ENCODE measurements at places on chromosomes 7 and 10. TPM values are rescaled to one million over a fixed set of nuclear protein-coding genes. Genes with fewer than 3 reads are reported as not detected.

- DNase-seq = no peak
- no peak overlapping the region for H3K4me3 ChIP-seq
- H3K36me3 ChIP-seq = no peaks in the 10 kb centered on the region
- no peaks in the 10 kb centered on the region for H3K27me3 ChIP-seq
Observed at GRCh38 chr7:70480927-70481569, 650.9 kb upstream of the GALNT17 start.

- H3K4me3 ChIP-seq = no peak overlapping the region
- DNase-seq = no peak
- no peaks in the 10 kb centered on the region for H3K27me3 ChIP-seq
- H3K4me1 ChIP-seq = no peaks in the 10 kb centered on the region
Observed at GRCh38 chr7:42747044-42747443, 164.8 kb downstream of the C7orf25 start.

GRCh38 chr7:128909625-128910568, 612 bp downstream of the KCP start:
- DNase-seq = no peak
- H3K4me1 ChIP-seq = no peaks in the 10 kb centered on the region
- no peaks in the 10 kb centered on the region for H3K36me3 ChIP-seq
- peaks cover 41% of the 10 kb centered on the region for H3K27me3 ChIP-seq

DNA sequence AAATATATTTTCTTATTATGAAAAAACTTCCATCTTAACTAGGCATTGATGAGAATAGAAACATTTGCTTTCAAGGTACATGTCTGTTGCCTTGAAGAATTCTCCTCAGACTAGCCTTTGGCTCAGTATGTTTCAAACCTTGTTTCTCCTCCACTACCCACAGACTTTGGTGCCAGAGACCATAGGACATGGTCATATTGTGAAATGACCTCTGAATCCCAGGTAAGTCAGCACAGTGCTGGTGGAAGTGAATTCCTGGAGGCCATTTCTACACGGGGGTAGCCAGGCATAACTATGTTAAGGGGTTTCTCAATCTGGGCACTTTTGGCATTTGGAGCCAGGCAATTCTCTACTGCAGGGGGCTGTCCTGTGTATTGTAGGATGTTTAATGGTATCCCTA, 112.3 kb upstream of the FAM133B start:
- peaks cover 26% of the 10 kb centered on the region for H3K4me1 ChIP-seq
- no peak overlapping the region for H3K4me3 ChIP-seq
- DNase-seq = no peak
- no peaks in the 10 kb centered on the region for H3K27me3 ChIP-seq
- H3K36me3 ChIP-seq = peaks cover 69% of the 10 kb centered on the region
- H3K27ac ChIP-seq = no peak overlapping the region

Gene EPO
- 0.14 TPM for total RNA-seq

- H3K27me3 ChIP-seq = peaks cover 76% of the 10 kb centered on the region
- no peak overlapping the region for H3K4me3 ChIP-seq
- no peaks in the 10 kb centered on the region for H3K36me3 ChIP-seq
- peaks cover 4% of the 10 kb centered on the region for H3K4me1 ChIP-seq
- H3K27ac ChIP-seq = no peak overlapping the region
- DNase-seq = no peak
Observed at GRCh38 chr10:71213761-71214440, 1.5 kb downstream of the UNC5B start.

DNA sequence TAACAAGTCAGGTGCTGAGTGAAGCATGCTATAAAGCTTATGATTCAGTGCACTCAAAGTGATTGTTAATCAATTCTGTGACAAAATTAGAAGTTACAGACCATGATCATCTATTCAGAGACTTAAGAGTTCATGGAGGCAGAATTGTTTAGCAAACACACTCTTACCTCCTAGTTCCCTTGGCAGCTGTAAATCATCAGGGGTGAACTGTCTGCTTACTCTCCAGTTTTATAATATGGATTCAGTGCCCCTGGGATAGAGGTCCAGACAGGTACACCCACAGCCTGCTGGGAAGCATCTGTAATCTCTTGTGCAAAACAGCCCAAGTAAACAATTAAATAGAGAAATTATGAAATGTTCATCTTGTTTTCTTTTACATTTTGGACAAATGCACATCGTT, 835.0 kb upstream of the COBL start:
- no peaks in the 10 kb centered on the region for H3K4me1 ChIP-seq
- H3K36me3 ChIP-seq = no peaks in the 10 kb centered on the region
- no peak for DNase-seq

GRCh38 chr10:51405580-51406351, 293.6 kb downstream of the CSTF2T start:
- H3K27ac ChIP-seq = no peak overlapping the region
- H3K4me1 ChIP-seq = no peaks in the 10 kb centered on the region
- no peaks in the 10 kb centered on the region for H3K36me3 ChIP-seq
- no peaks in the 10 kb centered on the region for H3K27me3 ChIP-seq
- no peak for DNase-seq
- H3K4me3 ChIP-seq = no peak overlapping the region

Gene AKR1C8
- total RNA-seq = not detected

DNA sequence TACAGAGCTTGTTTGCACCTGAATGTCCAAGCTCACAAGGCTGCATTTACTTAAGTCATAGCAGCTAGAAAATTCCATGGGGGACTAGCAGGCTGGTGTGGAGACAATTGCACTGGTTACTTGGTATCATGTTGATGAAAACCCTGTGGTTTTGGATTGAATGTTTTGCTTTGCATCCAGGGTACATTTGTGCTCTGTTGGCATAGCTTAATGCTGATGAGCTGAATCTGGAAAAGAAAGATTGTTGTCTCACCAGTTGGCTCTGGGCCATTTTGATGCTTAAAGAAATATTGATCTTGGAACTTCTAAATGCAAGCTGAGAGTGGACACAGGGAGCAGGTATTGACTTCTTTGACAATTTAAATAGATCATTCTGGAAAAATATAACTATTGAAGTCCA, 122.5 kb upstream of the MBL2 start:
- H3K27me3 ChIP-seq = no peaks in the 10 kb centered on the region
- H3K4me3 ChIP-seq = no peak overlapping the region
- H3K4me1 ChIP-seq = no peaks in the 10 kb centered on the region
- H3K27ac ChIP-seq = no peak overlapping the region

Gene LRWD1
- 21.8 TPM for total RNA-seq

- DNase-seq = no peak
- no peak overlapping the region for H3K4me3 ChIP-seq
- no peak overlapping the region for H3K27ac ChIP-seq
Observed at GRCh38 chr7:87797798-87798403, 78.3 kb downstream of the SLC25A40 start.

Gene FAS
- total RNA-seq = 20.7 TPM

- H3K4me3 ChIP-seq = no peak overlapping the region
- DNase-seq = no peak
- no peaks in the 10 kb centered on the region for H3K36me3 ChIP-seq
- H3K27me3 ChIP-seq = peaks cover 16% of the 10 kb centered on the region
Observed at GRCh38 chr7:140989068-140989467, 25.7 kb downstream of the MRPS33 start.

DNA sequence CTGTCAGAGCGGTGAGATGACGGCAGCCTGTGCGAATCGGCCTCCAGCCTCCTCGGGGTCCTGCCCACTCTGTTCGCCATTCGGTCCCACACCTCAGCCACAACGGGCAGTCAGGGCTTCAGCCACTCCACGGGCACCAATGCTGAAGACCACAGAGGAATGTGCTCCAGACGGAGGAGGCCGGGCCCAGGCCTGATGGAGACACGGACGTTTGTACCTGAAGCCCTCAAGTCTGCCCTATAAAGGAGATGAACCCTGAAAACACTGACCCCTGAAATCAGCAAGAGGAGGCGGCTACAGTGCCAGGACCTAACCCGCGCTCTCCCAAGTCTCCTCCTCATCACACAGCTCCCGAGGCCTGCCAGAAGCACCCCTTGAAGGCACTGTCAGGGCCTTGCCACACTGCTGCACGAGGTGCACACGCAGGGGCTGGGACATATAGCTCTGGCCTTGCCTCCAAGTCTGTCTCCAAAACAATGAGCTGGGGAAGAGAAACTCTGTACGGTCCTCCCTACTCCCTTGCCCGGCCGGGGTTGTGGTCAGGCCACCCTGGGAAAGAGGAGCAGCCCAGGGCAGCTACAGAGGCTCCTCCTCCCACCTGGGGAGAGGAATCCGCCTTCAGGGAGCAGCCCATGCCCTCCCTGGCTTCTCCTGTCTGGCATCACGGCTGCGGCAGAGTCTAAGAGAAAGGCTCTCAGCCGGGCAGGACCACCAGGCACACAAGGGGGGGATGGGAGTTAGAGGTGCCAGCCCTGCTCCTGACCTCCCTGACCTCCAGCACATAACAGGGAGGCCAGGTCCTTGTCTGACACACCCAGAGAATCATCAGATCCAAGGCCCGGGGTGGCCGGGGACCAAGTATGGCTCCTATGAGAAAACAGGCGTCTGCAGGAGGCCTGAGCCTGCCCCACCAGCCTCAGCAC, 310.1 kb downstream of the PTPRN2 start:
- no peak for DNase-seq
- no peaks in the 10 kb centered on the region for H3K27me3 ChIP-seq

Gene IKZF1
- total RNA-seq = 360 TPM

Gene NDUFB8
- total RNA-seq = 278 TPM

DNA sequence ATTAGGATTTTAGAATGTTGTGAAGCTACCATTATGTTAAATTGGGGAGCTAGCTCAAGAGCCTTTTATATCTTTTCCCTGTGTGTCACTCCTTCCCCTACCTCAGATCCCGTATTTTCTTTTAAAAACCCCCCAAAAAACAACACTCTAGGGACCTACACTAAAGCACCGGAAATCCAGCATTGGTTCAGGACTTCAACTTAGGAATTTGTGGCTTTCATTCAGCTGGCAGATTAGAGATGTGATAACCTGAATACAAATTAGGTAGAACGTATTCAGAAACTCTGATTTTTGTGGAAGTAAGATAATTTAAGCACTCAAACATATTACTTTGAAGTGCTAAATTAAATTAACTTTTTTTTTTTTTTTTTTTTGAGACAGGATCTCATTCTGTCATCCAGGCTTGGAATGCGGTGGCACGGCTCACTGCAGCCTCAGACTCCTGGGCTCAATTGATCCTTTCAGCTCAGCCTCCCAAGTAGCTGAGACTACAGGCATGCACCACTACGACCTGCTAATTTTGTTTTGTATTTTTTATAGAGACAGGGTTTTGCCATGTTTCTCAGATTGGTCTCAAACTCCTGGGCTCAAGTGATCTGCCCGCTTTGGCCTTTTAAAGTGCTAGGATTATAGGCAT, 6.8 kb downstream of the TBC1D12 start:
- H3K4me3 ChIP-seq = no peak overlapping the region
- no peak overlapping the region for H3K27ac ChIP-seq
- H3K27me3 ChIP-seq = peaks cover 59% of the 10 kb centered on the region
- no peaks in the 10 kb centered on the region for H3K4me1 ChIP-seq

GRCh38 chr7:111730476-111731300, 168.4 kb upstream of the IMMP2L start:
- no peaks in the 10 kb centered on the region for H3K36me3 ChIP-seq
- no peak overlapping the region for H3K4me3 ChIP-seq
- H3K27ac ChIP-seq = no peak overlapping the region

Measured in activated T-helper 2 cell treated with anti-CD3 and anti-CD28 coated beads, Interferon-gamma antibody, Interleukin-2, Interleukin-4, amounts not matched to agents 10 μg/mL and 5 μg/mL and 100 μg/mL, durations not matched to agents 14 hours and 24 hours and 36 hours (primary cell).